ENCODE measurements at places on chromosomes 1 and 21. TPM values are rescaled to one million over a fixed set of nuclear protein-coding genes. Genes with fewer than 3 reads are reported as not detected.

The S100A16 gene
- 701 TPM for total RNA-seq

The KRTAP10-4 gene
- total RNA-seq, result not detected

The LHX8 gene
- not detected for total RNA-seq

DNA sequence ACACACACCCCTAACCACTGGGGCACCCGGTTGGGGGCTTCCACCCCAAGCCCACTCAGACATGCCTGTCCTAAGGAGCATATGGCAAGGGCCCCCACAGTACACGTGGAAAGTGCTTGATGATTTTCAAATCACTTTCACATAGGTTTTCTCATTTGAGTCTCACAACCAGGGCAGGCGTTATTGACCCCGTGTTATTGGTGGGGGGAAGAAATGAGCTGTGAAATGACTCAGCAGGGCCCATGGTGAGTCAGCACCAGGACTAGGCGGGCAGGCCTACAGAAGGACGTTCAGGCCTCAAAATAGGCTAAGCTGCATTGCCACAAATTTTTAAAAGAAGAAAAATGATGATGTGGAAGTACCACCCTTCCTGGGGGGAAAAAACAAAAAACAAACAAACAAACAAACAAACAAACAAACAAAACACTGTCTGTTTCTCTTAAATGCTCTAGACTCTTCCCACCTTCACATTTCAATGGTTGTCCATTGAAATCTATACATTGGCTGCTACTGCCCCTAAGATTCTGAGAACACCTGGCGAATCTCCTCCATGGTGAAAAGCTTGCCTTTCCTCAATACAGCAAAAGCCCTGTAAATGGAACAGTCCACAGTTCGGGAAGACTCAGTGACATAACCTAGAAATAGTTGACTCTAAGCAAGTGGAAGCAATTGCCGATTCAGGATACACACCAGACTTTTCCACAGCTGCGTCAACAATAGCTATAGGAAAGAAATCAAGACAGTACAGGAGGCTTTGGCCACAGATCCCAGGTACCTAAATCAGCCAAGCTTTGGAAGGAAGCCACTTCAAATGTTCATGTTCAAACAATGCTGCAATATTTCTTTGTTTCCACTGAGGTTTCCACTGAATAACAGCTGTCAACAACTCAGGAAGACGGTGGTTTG is 234.7 kb downstream of the TOMM20 start:
- DNase-seq, result peak; percentile 98

- DNase-seq, result peak; percentile 26
Measured at GRCh38 chr1:24502065-24502708, 449 bp upstream of the RCAN3 start.

GRCh38 chr1:61914823-61915482 is 172.7 kb downstream of the PATJ start:
- DNase-seq, result no peak

The RGSL1 gene
- not detected for total RNA-seq

- DNase-seq, result no peak
Measured at GRCh38 chr1:150971583-150972416, 2.8 kb downstream of the CERS2 start.

The SDF4 gene
- total RNA-seq, result 185 TPM

DNA sequence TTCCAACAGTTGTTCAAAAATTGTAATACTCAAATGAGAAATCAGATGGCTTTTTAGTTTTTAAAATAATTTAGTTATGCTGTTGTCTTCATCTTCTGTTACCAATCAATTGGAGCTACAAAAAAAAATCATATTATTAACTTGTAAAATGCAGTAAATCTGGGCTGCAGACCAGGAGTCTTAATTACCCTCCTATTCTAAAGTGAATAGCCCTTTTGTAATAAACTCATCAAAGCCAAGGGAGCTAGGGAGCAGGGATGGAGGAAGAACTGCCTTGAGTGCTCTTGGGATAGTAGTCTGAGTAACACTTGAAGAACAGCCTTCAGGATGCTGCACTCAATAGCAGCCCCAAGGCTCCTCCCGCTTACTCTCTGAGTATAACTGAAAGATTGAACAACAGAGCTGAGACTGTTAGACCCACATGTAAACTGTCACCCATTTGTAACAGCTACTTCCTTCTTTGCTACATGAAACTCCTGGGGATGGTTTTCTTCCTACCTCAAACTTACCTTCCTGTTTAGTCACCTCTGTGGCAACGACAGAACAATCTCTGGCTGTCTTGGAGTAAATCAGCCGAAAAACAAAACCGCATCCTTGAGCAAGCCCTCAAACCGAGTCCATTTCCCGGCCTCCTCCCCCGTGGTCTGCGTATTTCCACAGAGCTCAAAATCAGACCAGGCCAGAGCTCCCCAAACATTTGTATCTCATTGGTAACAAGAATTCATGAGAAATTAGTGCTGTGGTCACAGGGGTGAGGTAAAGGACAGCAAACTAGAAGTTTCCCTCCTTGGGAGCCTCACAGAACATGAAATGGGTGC is 55.9 kb downstream of the CD58 start:
- no peak for DNase-seq

GRCh38 chr1:33578557-33579448 is 106.4 kb downstream of the ZSCAN20 start:
- no peak for DNase-seq

GRCh38 chr1:234869182-234870019 is 259.2 kb downstream of the TOMM20 start:
- no peak for DNase-seq

- no peak for DNase-seq
Measured at GRCh38 chr1:37415611-37416244, 58.7 kb upstream of the ZC3H12A start.

The PCBP3 gene
- 0.39 TPM for total RNA-seq

- DNase-seq, result no peak
Measured at GRCh38 chr1:165551469-165551868, 7.7 kb downstream of the LRRC52 start.

GRCh38 chr1:17587693-17588047 is 48.2 kb downstream of the ARHGEF10L start:
- no peak for DNase-seq

GRCh38 chr21:28952686-28953085 is 40.0 kb downstream of the LTN1 start:
- no peak for DNase-seq

GRCh38 chr1:91582431-91582921 is 81.8 kb downstream of the CDC7 start:
- DNase-seq, result peak; percentile 28

The OR2AK2 gene
- total RNA-seq, result not detected

DNA sequence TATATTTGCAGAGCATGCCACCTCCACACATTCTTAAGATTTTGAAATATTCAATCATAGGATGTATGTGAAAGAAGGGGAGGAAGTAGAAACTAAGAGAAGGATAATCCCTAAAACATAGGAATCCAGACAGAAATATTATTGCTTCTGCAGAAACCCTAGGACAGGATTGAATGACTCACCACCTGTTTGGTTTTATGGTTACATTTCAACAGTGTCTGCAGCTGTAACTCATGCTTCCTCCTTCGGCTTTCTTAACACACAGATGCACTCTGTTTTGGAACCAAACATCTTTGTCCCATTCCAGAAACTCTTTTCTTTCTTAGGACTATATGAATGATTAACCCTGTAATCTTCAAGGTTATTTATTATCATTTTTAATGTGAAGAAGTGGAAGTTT is 20.7 kb downstream of the RGS7 start:
- DNase-seq, result peak; percentile 4

The SIK1 gene
- 8.0 TPM for total RNA-seq

GRCh38 chr1:67969446-67969845 is 81.0 kb downstream of the DIRAS3 start:
- no peak for DNase-seq

DNA sequence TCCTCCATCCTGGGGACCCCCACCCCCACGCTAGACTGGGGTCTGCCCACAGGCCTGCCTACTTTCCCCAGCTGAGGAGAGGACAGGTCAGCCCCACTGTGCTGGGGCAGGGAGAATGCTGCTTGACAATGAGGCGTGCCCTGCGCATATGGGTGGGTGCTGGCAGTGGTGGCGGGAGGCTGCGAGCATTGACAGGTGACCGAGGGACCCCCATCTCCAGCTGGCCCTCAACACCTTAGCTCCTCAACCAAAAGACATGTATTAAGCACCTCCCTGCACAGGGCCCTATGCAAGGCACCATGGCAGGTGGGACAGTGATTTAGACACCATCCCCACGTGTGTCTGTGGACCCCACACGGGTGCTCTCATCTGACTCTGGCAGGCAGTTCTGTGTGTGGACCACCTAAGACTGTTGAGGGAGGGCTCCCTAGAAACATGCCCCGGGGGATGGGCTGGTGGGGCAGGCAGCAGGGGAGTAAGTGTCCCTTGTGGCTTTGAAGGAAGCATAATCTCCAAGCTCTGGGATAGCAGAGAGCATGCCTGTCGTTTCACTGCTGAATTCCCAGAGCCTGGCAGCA is 18.4 kb upstream of the ALX3 start:
- no peak for DNase-seq

GRCh38 chr1:173682184-173682583 is 12.5 kb upstream of the ANKRD45 start:
- no peak for DNase-seq

- no peak for DNase-seq
Measured at GRCh38 chr1:54645806-54646676, 4.5 kb downstream of the MROH7 start.

DNA sequence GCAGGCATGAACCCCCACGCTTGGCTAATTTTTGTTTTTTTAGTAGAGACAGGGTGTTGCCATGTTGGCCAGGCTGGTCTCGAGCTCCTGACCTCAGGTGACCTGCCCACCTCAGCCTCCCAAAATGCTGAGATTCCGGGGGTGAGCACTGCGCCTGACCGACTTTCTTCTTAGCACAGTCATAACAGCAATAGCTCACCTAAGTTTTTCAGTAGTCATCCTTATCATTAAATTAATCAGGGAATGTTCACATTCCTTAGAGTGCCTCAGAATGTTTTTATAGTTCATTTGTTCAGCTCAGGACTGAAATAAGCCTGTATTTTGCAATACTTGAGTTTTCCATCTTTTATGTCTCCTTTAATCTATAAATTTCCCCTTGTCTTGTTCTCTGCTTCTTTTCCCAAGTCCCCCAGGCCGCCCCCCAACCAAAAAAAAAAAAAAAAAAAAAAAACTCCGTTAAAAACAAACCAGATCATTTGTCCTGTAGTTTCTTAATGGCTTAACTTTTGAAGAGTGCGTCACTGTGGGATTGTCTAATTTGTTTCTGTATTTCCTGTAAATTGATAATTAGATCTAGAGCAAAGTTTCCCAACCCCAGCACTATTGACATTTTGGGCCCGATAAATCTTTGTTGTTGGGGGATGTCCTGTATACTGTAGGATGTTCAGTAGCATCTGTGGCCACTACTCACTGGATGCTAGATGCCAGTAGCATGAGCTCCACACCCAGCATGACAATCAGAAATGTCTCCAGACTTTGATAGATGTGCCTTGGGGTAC is 120.7 kb downstream of the ITSN1 start:
- DNase-seq, result peak; percentile 46

- peak; percentile 92 for DNase-seq
Measured at GRCh38 chr1:67713057-67713846, 28.3 kb downstream of the GADD45A start.

DNA sequence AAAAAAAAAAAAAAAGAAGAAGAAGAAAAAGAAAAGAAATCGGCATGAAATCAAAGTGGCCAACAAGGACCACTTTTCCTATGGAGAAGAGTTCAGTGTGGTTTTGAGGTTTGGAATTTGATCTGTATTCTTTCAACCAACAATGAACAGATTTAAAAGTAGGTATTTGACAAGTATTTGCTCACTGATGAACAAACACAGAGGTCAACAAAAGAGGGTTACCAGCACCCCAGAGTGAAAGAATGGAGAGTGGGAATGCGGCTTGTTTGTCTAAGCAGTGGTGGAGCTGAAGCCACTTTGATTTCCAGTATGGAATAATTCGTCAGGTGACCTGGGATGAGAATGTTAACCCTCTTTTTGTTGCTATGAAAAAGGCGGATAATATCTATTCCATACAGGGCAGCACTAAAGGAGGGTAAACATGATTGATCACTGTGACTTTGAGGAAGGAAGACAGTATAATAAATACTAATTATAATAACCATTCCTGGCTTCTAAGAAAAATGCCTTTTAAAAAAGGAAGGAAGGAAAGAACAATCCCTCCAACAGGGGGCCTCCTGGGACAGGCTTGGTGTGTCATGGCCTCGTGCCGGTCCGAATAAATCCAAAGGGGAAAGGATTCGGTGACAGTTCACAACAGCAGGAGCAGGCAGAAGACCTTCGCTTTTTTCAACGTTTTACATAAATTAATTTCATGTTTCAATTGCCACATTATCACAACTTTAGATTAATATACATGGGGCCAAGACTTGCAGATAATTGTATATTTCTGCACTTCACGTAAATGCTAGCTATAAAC is 37.2 kb upstream of the SIM2 start:
- DNase-seq, result peak; percentile 41

The DMRTA2 gene
- not detected for total RNA-seq

Measured in endothelial cell of umbilical vein (primary cell).